NB4 (cell line): ENCODE measurements at places on chromosomes 6 and 20.

DNA sequence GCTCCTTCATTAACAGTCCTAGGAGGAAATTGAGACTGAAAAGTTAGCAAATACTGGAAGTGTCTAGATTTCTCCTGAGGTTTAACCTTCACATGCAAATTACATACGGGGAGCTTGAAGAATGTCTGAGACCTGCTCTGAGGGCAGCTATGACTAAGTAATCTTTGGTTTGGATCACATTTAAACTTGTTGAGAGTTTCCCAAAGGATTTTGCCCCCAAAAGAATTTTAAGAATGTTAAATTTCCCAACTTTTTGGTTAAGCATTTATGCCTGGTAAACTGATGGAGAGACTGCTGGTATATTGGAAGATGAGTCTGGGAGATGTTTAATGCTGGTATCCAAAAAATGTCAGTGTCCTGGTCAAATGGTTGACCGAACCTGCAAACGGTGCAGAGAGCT is 97.0 kb downstream of the RREB1 start:
- DNase-seq: no peak

- DNase-seq: peak; percentile 81
Observed at GRCh38 chr6:33313709-33314514, at the start of gene TAPBP. Gene TAPBP (minus strand): TSS chr6:33314078. CDS start chr6:33314041, 37 bp downstream.

DNA sequence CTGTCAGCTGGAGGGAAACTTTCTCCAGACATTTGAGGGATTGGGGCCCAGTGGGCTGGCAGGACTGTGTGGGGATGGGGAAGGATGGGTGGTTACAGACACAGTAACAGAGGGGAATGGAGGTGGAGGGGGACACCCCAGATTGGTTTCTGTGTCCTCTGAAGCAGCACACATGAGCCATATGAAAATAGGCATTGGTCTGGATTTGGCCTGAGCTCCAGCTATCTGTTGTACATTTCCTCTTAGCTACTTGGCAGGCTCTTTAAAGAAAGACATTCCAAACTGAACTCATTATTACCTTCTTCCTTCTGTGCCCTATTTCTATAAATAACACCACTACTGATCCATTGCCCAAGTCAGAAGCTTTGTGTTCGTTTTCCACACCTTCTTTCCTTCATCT is 72.0 kb upstream of the PRL start:
- DNase-seq: no peak

DNA sequence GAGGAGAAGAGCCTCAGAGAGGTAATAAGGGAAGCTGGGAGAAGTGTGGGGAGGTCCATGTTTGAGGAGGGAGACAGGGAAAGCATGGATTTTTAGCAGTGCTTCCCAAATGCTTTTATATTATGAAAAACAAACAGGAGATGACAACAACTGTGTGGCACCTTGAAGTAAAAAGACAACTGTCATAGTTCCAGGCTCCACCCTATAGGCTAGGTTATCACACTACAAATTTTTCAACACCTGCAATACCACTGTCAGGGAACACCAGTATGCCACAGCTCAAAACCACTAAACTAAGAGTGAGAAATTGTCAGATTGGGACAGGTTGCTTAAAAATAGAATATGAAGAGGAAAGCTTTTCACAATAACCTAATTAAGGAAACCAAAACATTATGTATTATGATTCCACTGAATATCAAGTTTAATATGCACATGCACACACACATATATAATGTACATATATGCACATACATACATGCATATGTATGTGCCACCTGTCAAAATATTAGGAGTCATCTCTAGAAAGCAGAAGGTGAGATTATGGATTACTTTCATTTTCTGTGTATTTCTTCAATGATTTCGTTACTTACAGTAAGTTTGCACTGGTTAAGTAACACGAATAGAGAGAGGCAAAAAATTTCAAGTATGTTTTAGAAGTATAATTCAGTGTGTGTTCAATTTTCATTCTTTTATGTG is 261.2 kb downstream of the PTPRK start:
- no peak for DNase-seq

DNA sequence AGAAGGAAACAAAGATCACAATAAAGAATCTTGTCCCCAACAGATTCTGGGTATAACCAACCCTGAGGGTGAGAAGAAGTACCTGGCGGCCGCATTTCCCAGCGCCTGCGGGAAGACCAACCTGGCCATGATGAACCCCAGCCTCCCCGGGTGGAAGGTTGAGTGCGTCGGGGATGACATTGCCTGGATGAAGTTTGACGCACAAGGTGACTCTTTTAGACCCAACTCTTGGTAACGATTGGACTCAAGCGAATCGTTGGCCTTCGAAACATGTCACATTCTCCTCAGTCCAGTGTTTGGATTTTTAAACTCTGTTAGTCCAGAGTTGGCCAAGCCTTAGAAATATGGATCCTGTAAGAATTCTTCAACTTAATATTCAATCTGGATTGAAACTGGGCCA is 2.6 kb downstream of the PCK1 start:
- DNase-seq: no peak

DNA sequence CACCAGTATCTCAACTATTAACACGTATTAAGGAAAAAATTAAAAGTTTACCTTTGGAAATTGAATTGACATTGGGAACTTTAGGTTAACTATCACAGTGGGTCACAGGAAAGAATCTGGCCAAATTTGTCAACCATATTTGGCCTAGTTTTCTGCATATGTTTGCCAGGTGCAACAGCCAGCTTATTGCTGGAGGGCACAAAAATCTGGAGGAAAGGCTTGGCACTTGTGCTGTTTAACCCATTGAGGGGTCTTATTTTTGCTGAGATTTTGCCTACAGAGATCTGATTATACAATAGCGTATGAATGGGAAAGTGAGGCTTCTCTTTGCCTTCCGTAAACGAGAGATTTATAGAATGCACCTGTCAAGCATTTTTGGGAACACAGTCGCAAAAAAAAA is 190.4 kb downstream of the PRL start:
- DNase-seq: no peak

GRCh38 chr6:40569162-40569910 is 17.8 kb downstream of the LRFN2 start:
- DNase-seq: no peak

DNA sequence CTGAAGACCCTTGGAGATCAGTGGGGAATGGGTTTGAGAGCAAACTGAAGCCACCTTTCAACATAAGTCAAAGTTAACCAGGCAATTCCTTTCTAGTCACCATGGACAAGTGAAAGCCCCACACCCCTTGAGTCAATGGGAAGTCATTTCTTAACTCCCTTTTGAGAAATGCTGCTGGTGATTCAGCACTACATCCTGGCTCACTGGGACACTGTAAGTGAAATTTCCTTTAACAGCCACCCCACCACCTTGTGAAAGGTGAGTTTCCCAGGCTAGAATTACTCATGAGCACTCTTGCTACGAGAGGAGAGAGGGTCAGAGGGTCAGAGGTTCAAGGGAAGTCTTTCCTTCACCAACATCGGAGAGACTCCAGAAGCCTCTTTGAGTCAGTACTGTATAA is 93.3 kb upstream of the MARCKS start:
- peak; percentile 50 for DNase-seq

GRCh38 chr6:111973118-111973761 is 80.7 kb upstream of the CCN6 start:
- peak; percentile 68 for DNase-seq

DNA sequence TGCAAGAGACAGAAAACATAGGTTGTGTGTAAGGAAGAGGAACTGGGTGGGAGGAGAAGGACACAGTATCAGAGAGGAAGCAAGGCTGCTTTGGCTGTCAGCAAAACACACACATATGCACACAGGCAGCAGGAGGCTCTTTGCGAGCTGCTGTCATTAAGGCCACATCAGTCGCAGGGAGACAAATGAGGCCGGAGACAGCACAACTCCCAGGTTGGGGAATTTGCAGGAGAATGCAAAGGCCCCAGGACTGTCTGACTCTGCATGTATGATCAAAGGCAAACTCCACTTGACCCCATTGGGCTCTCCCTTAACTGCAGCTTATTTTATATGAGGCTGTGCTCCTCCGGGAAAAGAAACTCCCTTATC is 35.3 kb downstream of the METTL24 start:
- peak; percentile 50 for DNase-seq

- no peak for DNase-seq
Observed at GRCh38 chr20:43853918-43854317, 60.7 kb upstream of the TOX2 start.

GRCh38 chr20:54116550-54117235 is 46.3 kb upstream of the BCAS1 start:
- DNase-seq: no peak
